Stimulated activated CD8-positive, alpha-beta memory T cell treated with anti-CD3 and anti-CD28 coated beads, Interleukin-7, amount 100 ng/mL, for 48 hours (primary cell): ENCODE measurements at places on chromosomes 4 and X.

GRCh38 chr4:152586668-152587067, 50.8 kb upstream of the FBXW7 start:
- no peak for DNase-seq

DNA sequence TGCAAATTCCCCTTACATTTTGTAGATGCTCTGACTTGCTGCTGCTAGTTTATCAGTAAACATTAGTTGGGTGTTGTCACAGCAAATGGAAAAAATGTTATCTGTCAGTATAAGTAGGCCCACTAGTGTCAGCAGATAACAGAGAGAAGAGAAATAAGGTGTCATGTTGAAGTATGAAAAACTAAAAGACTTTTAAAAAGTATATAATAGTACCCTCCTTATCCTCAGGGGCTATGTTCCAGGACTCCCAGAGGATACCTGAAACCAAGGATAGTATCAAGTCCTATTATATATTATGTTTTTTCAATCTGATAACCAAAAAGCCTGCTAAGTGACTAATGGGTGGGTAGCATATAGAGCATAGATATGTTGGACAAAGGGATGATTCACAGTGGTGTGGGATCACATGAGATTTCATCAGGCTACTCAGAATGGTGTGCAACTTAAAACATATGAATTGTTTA, 11.6 kb upstream of the BMP2K start:
- DNase-seq, result no peak

DNA sequence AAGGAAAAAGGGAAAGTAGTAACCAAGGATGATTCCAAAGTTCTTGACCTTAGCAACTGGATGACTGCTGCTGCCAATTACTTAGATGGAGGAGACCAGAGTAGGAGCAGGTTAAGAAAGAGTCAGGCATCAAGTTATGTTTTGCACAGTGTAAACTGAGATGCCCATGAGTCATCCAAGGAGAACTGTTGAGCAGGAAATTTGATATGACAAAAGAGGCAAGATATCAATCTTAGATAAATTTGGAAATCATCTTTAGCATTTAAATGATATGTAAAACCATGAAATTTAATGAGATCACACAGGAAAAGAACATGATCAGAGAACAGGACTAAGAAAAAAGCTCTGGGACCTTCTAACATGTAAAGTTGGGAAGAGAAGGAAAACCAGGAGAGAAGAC, 361.3 kb downstream of the OPHN1 start:
- DNase-seq, result no peak

DNA sequence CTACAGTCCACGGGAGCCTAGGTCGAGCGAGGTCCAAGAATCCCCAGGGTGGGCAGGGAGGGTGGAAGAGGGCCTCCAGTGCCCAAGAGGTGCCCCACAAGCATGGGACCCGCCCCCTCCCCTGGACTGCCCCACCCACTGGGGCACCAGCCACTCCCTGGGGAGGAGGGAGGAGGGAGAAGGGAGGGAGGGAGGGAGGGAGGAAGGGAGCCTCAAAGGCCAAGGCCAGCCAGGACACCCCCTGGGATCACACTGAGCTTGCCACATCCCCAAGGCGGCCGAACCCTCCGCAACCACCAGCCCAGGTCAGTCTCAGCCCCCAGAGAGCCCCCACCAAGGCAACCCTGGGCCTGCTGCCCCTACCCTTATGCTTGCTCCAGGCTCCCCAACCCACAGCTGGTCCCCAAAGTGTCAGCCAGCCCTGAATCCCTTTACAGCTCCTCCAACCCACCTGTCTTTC, at the start of gene GATA1:
Gene GATA1, plus strand, starts transcription at position 250 of the 460 bp plus-strand sequence. CDS start 4,520 bp downstream, outside the sequence.
- no peak for DNase-seq

- no peak for DNase-seq
Observed at GRCh38 chr4:1834047-1834775, 21.7 kb downstream of the LETM1 start.

DNA sequence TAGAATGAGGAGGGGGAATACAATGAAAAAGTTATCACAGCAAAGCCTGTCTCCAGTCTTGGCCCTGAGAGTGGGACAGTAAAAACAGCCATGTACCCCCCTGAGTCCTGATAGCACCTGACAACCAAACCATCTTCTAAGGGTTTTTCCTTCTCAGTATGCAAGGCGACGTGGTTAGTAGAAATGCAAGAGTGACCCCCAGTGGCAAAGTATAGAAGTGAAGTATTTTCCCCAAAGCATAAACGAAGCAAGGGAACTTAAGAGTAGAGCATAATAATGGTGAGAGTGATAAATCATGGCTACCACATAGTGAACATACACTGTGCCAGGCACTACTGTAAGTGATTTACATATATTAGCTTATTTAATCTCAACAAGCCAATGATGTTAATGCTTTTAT, 52.8 kb downstream of the FAM47C start:
- no peak for DNase-seq

DNA sequence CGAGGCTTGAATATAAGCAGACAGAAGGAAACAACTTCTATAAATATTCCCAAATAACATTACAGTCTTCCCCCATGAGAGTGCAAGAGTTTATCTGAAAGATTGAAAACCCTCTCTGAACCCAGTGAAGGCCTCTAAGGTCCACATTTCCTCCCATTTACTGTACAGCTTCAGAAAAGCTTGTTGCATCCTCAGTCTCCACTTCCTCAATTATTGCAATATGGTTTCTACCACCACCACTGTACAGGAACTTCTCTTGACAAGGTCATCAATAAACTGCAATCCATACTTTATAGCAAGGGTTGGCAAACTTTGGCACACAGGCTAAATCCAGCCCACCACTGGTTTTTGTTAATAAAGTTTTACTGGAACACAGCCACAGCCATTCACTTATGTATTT, 239.0 kb downstream of the THOC2 start:
- DNase-seq, result no peak

DNA sequence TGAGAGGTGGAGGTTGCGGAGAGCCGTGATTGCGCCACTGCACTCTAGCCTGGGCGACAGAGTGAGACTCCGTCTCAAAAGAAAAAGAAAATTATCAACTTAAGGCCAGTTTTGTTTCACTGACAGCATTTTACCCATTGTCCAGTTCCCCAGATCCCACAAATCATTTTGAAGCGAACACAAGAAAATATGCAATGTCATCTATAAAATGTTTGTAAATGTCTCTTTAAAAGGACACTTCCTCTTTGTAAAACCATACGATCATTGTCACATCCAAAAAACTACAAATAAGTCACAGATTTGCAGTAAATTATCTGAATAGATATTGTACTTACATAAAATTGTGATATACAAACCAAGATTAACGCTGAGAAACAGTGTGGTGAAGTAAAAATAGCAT, 147.6 kb downstream of the ATRX start:
- no peak for DNase-seq
